ENCODE measurements at places on chromosomes 4 and X.

DNA sequence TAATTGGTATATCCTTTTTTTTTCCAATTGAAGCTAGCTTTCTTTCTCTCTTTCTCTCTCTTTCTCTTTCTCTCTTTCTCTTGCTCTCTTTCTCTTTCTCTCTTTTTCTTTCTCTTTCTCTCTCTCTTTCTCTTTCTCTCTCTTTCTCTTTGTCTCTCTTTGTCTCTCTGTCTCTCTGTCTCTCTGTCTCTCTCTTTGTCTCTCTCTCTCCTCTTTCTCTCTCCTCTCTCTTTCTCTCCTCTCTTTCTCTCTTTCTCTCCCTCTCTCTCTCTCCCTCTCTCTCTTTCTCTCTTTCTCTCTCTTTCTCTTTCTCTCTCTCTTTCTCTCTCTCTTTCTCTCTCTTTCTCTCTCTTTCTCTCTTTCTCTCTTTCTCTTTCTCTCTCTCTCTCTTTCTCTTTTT lies 66.6 kb downstream of the ASMT start:
- DNase-seq: no peak

GRCh38 chr4:40564004-40564403 lies 65.7 kb downstream of the RBM47 start:
- DNase-seq: no peak

DNA sequence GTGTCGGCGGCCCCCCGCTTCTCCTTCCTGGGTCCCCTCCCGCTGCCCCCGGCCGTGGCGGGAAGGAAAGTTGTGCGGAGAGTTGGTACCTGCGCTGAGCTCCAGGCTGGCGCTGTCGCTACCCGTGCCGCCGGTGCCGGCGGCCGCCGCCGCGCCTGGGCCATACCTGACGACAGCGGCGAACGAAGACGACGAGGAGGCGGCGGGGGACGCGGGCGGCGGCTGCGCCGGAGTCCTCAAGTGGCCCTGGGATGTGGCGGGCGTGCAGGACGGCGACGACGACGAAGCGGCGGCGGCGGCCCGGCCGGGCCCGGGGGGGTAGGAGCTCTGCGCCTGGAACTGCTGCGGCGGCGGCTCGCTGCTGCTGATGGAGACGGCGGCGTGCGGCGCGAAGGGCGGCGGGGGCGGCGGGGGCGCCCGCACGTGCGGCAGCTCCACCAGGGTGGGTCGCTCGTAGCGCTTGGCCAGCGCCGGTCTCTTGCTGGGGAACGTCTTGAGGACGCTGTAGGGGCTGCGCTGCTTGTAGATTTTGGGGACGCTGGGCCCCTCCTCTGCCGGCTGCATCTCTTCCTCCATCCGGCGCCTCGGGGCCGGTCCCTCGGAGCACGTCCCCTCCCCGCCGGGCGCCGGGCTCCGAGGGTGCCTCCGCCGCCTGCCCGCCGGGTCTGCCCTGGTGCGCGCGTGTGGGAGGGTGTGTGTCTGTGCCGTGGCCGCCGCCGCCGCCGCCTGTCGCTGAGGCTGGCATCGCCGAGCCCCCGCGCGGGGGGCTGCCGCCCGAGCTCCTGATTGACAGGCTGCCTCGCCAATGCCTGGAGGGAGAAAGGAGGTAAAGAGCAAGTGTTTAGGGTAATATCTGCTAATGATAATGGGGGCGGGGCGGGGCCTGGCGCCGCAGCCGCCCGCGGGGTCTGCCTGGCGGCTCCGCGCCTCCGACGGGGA lies 618 bp downstream of the BEND4 start:
- no peak for DNase-seq

- no peak for DNase-seq
Measured at GRCh38 chr4:83731609-83732008, 195.7 kb downstream of the GPAT3 start.

DNA sequence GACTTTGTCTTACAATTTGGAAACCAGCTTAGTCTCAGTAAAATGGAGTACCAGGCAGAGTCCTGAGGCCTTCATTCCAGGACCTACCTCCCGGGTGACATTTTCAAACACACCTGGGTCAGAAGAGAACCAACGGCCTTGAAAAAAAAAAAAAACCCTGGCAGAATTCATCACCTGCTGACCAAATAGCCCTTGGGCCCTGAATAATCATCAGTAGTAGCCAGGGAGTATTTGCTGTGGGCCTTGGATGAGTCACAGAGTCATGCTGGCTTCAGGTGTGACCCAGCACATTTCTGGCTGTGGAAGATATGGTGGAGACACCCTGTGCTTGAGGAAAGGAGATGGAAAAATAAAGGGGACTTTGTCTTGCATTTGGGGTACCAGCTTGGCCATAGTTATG lies 92.2 kb downstream of the LPAR4 start:
- DNase-seq: no peak

GRCh38 chr4:181853881-181854511 lies 389.2 kb upstream of the TENM3 start:
- no peak for DNase-seq

- no peak for DNase-seq
Measured at GRCh38 chr4:33715841-33716395, 2528.4 kb downstream of the ARAP2 start.

- no peak for DNase-seq
Measured at GRCh38 chr4:139801895-139802294, 136.3 kb downstream of the MGST2 start.

Data from HuH-7.5 (cell line).